ENCODE measurements at places on chromosomes 3 and 15.

- no peak for DNase-seq
Observed at GRCh38 chr15:65326117-65326526, 21.6 kb downstream of the RNU5B-1 start.

DNA sequence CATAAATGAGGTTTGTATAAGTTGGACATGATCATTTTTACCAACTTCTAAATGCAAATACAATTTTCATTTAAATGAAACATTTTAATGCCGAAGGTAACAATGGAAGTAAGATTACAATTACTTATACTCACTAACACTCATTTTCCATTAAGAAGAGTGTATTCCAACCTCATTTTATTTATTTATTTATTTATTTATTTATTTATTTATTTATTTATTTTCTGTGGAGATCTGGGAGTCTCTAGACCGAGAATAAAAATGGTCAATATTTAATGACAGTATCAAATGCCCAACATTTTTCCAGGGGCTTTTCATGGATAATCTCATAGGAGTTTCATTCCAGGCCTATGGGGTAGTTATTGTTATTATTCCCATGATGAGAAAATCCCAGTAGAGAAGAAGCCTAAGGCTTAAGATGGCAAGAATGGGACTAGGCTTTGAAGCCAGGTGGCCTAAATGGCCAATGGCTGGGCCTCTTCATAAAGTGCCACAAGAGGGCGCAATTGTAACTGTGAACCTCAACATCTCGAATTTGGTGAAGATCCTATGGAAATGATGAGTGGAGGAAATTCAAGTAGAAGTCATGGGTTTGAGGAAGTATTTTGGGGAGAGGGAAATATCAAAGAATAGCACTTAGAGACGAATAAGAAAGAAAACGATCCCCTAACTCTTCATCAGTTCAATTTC is 21.3 kb downstream of the VGLL3 start:
- DNase-seq: no peak

DNA sequence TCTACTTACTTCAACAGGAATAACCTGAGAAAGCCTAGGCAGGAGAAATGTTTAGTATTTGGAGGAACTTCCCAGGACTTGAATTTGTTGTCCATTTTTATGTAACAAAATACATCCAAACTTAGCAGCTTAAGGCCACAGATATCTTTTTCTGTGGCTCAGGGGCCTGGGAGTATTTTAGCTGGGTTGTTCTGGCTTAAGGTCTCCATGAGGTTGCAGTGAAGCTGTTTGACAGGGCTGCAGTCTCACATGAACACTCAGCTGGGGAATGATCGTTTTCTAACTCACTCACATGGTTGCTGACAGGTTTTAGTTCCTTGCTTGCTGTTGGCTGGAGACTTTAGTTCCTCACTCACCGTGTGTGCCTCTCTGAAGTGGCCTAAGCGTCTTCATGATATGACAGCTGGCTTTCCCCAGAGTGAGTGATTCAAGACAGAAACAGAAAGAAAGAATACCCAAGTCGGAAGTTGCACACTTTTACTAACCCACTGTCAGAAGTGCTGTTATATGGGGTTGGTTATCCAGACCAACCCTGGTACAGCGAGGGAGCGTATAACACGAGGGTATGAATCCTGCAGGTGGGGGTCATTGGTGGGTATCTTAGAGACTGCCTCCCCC is 229.7 kb upstream of the TBL1XR1 start:
- DNase-seq: no peak

DNA sequence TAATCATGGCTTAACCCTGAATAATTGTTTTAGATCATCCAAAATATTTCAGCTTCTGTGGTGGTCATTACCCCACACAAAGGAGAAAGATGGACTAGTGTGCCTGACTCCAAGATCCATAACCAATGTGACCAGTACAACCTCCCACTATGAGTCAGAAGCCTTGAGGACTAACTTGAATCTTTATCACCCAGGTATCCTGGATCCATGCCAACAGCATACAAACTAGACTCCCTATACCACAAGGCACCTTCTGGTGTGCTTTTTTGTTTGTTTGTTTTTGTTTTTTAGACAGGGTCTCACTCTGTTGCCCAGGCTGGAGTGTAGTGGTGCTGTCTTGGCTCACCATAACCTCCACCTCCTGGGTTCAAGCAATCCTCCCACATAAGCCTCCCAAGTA is 317.7 kb downstream of the VPS13C start:
- no peak for DNase-seq

DNA sequence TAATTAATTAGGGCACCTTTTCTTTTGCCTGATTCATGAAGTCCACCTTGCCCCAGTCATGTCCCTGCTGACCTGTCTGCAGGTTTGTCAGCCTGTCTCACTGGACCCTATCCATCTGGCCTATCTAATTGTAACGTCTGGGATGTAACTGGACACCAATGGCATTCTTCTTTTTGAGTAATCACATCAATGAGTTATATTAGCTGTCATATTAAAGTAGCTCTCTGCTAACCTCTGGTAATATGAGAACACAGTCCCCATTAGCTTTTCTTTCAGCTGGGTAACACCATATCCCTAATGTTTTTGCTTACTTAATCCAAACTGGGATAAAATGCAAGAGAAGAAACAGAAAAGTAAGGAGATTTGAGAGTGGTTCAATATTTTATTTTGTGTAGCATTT is 166.2 kb upstream of the VEPH1 start:
- no peak for DNase-seq

- no peak for DNase-seq
Observed at GRCh38 chr15:63663906-63664305, 66.7 kb downstream of the FBXL22 start.

DNA sequence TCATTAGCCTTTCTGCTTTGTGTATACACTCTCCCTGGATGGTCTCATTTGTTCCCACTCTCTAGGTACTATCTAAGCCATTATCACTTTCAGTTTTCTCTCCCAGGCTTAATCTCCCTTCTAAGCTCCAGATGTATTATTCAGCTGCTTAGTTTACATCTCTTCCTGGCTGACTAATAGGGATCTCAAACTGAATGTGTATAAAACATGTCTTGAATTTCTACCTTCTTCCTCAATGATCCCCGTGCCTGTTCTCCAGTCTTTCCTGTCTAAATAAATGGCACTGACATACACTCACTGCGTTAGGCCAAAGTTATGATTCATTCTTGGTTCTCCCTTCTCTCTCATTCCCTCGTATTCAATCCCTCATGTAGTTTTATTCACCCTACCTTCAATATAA is 127.3 kb downstream of the NR2F2 start:
- DNase-seq: no peak

Data from hypothalamus (tissue), 51 donors.